ENCODE measurements at places on chromosomes 7 and 10.

DNA sequence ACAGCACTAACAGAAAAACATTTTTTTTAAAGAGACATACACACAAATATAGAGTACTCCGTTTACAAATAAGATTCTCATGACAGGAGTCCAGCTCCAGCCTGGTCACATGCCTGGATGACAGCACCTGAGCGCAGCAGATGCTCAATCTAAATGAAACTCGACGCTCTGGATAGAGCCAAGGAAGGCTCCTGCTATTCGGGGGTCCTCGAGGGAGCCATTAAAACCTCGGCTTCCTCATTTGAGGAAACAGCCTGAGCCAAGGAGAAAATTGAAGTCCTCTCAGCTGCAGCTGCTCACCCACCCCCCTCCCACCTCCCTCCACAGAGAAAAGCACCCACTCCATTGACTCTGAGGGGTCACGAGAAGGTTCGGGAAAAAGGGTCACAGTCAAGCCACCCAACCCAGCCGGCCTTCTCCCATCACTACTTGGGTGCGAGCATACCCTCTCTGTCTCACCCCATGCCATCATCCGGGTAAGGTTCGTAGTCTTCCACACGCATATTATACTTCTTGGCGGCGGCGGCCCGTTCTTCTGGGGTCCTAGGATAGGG is 673 bp downstream of the NDUFB8 start:
- DNase-seq: no peak

DNA sequence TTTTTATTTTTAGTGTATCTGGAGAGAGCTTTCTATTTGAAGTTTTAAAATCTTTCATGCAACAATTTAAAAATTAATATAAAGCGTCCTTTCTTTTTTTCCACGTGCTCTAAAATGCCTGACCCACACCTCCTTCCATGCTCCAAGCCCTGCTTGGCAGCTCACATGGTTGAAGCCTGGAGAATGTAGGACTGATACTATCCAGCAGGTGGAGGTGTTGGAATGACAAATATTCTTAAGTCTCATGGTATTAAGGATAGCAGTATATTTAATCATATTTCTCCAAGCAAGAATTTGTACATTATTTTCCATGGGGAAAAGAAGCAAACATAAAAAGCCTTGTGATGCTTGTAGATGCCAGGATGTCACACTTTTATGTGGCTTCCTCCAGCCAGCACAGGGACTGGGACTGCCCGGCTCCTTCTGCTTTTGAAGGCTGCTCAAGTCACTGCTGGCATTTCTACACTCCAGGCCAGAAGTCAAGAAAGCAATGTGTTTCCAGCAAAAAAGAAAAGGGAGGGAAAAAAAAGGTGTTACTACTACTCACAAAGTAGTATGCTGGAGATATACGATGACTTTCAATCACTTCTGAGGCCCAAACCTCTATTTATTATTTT is 49.7 kb downstream of the BZW2 start:
- DNase-seq: no peak

DNA sequence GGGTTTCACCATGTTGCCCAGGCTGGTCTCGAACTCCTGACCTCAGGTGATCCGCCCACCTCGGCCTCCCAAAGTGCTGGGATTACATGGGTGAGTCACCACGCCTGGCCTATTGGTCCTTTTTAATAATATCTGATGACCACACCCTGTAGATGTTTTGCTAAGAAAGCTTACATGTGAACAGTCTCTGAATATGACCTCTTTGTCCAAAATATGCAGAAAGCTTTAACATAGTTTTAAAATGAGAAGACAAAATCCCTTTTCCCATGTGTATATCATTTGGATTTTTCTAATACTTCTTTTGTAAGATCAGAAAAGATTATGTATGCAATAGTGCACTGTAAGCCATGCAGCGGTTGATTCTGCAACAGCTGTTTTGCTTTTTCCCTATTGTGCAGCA is 38.5 kb downstream of the MCU start:
- DNase-seq: no peak

DNA sequence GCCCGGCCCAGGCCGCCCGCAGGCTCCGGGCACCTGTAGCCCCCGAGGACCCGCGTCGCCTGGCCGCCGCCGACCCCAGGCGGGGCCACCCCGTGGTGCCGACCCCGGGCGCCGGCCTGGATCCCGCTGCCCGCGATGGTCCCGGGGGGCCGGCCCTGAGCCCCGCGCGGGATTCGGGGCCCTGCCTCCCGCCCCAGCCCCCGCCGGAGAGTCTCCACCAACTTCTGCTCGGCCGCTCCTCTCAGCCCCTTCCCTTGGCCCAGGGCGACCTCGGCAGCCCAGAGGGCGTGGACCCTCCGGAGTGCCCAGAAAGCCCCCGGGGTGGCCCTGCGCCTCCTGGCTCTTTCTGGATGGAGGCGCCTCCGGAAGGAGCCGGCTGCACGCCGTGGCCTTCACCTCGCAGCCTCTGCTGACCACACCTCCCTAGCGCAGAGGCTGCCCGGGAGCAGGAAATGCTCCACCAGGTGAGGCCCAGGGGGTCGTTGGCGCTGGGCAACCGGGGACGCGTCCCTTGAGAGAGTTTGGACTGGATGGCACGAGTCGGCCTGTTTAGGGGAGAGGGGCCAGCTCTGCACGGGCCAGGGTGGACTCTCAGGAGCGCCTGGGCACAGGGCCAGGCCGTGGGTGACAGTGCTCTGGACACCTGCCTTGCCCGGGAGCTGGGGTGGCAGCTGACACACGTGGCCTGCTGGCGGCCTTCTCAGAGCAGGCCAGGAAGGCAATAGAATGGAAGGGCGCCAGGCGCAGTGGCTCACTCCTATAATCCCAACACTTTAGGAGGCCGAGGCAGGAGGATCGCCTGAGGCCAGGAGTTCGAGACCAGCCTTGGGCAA is 529 bp downstream of the ZNF853 start:
- no peak for DNase-seq

DNA sequence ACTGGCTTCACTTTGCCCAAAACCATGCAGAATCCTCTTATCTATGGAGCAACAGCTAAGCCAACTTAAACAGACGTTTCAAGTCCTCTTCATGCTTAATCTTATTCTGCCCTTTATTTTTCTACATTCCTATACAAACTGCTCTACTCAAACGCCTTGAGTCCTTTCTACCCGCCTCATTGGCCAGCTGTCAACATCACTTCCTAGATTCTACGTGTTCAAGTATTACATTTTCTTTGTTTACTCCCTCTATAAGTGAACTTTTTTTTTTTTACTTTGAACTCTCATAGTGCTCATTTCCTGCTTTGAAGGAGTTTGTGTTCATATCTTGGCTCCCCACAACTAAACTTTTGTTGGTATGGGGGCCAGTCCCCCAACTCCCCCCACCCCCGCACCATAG is 28.9 kb upstream of the SLC26A5 start:
- DNase-seq: no peak

- no peak for DNase-seq
Measured at GRCh38 chr10:36779238-36779846, 346.1 kb upstream of the ANKRD30A start.

- DNase-seq: no peak
Measured at GRCh38 chr7:64308016-64308270, 5.8 kb upstream of the ZNF736 start.

GRCh38 chr7:104791080-104791479 is 222.9 kb upstream of the KMT2E start:
- no peak for DNase-seq

GRCh38 chr7:102077081-102077480 is 209.6 kb upstream of the SH2B2 start:
- no peak for DNase-seq

- no peak for DNase-seq
Measured at GRCh38 chr10:33390046-33390445, 55.6 kb upstream of the NRP1 start.

DNA sequence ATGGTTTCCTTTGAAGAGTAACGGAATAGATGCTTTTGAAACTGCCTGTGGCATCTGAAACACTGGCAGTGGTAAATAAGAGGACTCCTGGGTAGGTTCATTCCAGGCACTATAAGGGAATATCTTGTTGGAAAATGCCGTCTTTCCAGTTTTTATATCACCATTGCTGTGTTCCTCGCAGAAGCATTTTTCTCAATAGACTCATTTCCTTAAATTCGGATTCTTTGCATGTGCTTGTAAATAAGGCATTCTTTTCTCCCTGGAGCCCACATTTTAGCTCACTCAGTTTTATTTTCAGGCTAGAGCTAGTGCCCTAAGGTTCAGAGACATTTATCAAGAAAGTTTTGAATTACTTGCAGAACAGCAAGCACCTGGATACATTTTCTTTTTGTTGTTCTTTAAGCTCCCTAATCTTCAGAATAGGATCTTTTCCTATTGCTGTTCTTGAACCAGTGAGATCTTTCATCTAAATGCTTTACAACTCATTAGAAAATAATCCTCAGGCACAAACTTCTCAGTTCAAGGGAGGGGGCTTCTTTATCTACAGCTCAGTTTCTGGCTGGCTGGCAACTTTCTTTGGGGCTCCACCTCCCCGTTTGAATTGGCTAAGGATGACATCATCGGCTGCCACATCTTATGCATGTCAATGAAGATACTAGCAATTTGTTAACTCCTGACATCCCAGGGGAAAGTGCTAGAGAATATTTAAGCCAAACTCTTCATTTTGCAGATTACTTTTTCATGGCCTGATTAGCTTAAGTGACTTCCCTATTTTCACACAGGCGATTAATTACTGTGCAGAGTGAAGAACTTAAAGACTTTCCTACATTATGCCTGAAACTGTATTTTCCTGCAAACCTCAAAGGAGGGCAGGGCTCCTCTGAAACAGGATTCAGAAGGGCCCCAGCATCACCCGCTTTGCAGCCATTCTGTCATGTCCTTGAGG is 133.7 kb upstream of the RSU1 start:
- no peak for DNase-seq

- DNase-seq: no peak
Measured at GRCh38 chr10:74330646-74331045, 179.6 kb downstream of the ADK start.

- DNase-seq: no peak
Measured at GRCh38 chr7:157613575-157614322, 276.9 kb downstream of the DNAJB6 start.

- DNase-seq: no peak
Measured at GRCh38 chr10:89653410-89653869, 8.4 kb upstream of the PANK1 start.

DNA sequence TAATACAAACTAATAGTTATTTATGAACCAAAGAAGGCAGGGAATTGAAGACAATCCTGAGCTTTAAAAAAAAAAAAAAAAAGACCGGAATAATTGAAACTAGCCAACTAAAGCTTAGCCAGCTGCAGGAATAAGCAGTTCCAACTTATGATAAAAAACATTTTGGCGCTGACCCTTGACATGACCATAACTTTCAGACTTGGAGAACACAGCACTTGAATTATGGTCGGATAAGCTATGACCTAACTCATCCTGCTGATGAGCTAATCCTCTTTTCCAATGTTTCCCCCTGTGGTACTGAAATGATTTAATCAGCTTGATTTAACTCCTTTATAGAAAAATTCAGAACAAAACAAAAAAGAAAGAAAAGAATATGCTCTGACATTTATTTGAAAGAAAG is 181.8 kb downstream of the DGKB start:
- no peak for DNase-seq

- DNase-seq: no peak
Measured at GRCh38 chr7:47937065-47937687, 11.1 kb downstream of the PKD1L1 start.

DNA sequence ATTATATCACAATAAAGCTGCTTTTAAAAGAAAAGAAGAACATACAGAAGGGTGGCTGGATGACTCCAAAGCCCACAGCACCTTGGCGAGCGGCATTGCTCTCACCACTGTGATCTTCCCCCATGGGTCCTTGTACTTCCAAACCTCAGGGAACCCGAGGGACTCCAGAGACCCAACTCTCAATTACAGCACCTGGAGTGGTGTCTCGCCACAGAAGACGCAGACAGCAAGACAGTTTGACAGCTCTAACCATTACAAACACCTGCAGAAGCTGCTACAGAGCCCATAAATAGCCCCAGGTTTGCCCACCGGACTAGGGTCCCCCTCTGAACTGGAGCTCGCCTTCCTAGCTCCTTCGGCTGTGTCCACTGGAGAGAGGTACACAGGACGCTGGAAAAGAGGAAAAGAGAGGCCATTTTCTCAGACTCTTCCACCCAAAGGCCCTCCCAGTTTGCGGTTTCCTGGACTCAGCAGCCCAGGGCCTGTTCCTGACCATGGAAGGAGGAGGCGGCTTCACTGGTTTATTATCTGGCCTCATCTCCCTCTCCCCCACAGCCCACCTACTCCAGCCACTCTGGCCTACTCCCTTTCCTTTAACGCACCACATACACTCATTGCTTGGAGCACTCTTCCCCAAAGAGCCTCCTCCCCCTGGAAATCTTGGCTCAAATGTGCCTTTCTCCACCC is 1.9 kb downstream of the PIK3AP1 start:
- DNase-seq: no peak

- no peak for DNase-seq
Measured at GRCh38 chr7:24817339-24817738, 60.1 kb upstream of the GSDME start.

DNA sequence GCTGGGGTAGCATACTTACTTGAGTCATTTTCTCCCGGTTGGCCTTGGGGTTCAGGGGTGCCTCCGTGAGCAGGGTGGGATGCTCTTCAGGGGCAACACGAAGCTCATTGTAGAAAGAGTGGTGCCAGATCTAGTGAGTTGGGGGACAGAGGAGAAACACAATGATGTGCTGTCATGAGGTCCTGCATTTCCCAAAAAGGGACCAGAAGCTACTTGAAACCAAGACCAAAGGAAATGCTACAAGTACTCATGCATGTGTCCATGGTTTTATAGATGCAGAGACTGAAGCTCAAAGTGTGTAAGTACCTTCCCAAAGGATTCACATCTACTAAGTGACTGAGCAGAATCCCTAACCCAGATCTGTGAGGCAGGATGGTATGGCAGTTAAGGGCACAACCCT is 8.8 kb downstream of the ACTA2 start:
- no peak for DNase-seq

GRCh38 chr10:84945791-84946190 is 617.4 kb downstream of the CCSER2 start:
- DNase-seq: no peak

GRCh38 chr10:1368842-1369171 is 312.6 kb downstream of the WDR37 start:
- DNase-seq: no peak

DNA sequence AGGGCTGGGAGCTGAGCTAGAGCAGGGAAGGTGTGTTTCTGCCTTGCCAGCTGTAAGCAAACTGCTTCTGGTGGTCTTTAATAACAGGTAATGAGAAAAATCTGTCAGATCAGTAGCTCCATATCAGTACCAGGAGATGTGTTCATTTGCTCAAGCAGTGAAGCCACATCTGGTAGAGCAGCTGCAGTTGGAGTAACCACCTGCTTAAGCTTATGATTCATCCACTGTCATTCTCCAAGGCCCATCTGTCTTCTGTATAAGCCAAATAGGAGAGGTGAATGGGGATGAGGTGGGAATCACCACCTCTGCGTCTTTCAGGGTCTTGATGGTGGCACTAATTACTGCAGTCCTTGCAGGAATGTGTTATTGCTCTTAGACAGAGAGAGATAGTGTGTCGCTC is 18.4 kb upstream of the COBL start:
- DNase-seq: no peak

- DNase-seq: no peak
Measured at GRCh38 chr7:19410691-19411090, 265.5 kb upstream of the FERD3L start.

- DNase-seq: no peak
Measured at GRCh38 chr7:28546067-28546466, 133.7 kb downstream of the CREB5 start.

Data from NCI-H526 treated with DMSO at 0.1 percent for 48 hours (cell line).